ENCODE measurements at places on chromosomes 6 and 20. TPM values are rescaled to one million over a fixed set of nuclear protein-coding genes. Genes with fewer than 3 reads are reported as not detected.

The CLDN20 gene
- not detected for total RNA-seq

The SLC24A3 gene
- total RNA-seq: 6.6 TPM

The HLA-DQA1 gene
- total RNA-seq: 6.0 TPM

The JAG1 gene
- total RNA-seq: 61.4 TPM
